ENCODE measurements at places on chromosomes 11 and 22.

DNA sequence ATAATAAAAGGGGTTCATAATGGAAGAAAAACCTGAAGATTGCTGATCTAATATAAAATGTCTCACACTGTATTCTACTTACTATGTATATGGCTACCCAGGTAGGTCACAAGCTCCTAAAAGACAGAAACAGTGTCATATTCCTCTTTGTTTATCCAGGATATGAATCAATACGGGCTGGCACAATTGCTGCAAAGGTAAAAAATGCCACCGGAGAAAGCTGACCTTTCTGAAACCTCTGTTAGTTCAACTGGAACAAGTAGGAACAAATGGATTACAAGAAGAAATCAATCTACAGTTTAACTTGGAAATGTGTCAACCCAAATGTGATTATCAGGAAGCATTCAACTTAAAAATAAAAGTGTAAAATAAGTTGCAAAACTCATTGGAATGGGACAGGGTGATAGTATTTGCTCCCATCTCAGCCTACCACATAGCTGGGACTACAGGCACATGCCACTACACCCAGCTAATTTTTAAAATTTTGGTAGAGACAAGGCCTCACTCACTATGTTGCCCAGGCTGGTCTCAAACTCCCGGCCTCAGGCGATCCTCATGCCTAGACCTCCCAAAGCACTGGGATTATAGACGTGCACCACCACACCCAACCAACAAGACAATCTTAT, 27.6 kb downstream of the SLC35F2 start:
- DNase-seq: no peak

GRCh38 chr22:44544816-44545433, 46.9 kb upstream of the RTL6 start:
- DNase-seq: no peak

DNA sequence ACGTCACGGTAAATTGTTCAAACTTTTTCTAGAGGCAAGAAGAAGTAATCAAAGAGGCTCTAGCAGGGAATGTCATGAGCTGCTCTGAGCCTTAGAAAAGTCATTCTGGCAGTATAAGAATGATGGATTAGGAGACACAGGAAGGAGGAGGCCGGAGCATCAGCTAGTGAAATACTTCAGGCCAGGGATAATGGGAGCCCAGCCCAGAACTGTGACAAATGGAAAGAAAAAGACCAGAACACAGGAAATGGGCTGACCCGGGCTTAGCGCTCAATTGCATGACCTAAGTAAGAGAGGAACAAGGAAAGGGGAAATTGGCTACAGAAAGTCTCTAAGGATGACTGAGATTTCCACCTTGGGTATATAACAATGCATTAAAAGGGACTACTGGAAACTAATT, 108.6 kb downstream of the LARGE1 start:
- DNase-seq: no peak

DNA sequence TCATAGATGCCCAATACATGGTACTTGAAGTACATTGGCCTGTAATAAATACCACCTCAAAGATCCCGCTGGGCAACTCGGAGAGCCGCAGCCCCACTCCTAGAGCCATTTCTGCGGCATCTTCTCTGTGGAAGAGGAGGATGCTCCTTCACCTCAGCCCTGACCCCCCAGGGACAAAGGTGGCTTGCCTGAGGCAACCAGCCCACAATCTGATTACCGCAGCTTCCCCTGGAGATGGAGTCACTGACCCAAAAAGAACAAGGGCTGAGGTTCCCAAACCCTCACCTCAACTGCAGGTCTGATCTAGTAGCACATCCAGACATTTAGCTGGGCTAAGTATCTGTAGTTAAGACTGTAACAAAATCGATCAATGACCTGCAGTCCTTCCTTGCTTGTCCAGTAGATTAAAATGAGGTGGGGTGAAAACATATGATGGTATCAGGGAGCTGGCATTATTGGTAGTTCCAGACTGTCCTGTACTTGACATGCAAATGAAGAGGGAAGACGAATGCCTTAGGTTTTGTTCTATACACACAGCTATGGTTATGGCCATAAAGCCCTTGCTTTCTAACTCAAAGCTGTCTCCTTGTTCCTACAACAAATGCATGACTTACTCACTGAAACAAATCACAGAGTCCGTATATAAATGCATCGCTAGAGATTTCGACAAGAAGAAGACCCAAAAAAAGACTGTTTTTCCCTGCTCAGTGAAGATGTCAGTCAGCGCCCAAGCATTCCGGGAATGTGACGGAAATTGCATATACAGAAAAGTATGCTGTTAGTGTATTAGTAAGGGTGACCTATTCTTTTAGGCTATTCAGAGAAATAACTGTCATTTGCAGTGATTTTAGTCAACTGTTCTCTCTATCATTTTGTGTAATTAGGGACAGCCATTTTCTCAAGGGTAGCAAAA, 33.7 kb downstream of the C11orf71 start:
- no peak for DNase-seq

DNA sequence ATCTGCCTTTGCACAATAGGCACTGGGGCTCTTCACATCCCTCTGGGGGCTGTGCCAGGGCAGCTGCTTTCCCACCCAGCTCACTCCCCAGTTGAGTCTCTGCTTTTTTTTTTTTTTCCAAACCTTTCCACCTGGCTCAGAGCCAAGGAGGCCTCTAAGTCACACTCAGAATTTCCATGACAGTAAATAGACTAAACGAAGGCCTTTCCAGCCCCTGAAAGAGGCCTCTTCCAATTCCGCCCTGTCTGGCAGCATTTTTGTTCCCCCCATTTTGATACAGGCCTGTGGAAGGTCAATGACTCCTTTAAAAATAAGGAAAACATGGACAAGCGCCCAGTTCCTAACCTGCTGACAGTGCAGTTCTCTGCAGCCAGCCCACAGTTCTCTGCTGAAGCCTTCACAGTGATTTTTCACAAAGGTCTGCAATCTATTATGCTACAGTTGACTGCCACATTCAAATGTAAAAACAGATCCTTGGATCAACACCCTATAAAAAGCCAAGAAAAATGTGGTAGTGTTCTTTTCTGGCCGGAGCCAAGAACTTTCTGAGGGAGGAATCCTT, 107.5 kb upstream of the SESN3 start:
- no peak for DNase-seq

- DNase-seq: no peak
Measured at GRCh38 chr11:118694185-118694584, 14.7 kb upstream of the TREH start.

- DNase-seq: peak; percentile 23
Measured at GRCh38 chr22:26461188-26461810, 22.3 kb downstream of the HPS4 start.

- DNase-seq: no peak
Measured at GRCh38 chr22:32644252-32645100, 157.0 kb upstream of the TIMP3 start.

- no peak for DNase-seq
Measured at GRCh38 chr11:74307434-74307833, 4.0 kb downstream of the P4HA3 start.

DNA sequence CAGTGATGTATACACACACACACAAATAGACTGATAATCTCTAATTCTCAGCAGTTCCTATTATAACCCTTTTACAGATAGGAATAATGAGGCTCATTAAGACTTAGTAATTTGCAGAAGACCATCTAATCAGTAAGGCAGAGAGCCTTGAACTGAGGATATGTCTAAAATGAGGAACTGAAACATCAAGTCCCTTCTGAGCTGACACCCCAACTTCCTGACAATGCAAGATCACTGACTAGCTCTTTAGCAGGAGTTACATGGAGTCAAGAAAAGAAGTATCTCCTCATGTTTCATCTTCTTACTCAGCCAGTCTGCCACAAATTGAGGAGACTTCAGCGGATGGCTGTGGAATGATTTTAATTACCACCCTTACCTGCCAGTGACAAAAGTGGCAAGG, 193.0 kb downstream of the MSANTD4 start:
- no peak for DNase-seq

GRCh38 chr11:61828629-61829407, 718 bp downstream of the FADS2 start:
- no peak for DNase-seq

GRCh38 chr22:38017272-38017920, 33.0 kb upstream of the SOX10 start:
- DNase-seq: no peak

DNA sequence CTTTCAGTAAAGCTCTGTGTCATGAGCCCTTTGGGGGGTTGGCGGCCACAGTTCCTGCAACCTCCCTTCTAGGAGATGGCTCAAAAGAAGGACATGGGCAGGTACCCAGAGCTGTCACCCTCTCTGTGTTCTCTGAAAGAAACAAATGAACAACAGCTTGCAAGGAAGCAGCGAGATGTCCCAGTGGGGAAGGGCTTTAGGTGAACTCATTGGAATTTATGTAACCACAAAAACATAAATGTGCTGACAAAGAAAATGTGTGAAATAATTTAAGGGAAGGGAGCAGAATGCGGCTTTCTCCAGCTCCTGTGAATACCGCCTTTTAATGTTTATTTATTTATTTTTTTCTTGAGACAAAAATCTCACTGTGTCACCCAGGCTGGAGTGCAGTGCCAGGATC, 3.3 kb downstream of the PARVG start:
- no peak for DNase-seq

- DNase-seq: peak; percentile 38
Measured at GRCh38 chr11:43852057-43852636, 28.5 kb upstream of the ALKBH3 start.

GRCh38 chr11:123461164-123461563, 31.1 kb downstream of the GRAMD1B start:
- no peak for DNase-seq

GRCh38 chr11:20154381-20154780, 5.9 kb downstream of the DBX1 start:
- no peak for DNase-seq

DNA sequence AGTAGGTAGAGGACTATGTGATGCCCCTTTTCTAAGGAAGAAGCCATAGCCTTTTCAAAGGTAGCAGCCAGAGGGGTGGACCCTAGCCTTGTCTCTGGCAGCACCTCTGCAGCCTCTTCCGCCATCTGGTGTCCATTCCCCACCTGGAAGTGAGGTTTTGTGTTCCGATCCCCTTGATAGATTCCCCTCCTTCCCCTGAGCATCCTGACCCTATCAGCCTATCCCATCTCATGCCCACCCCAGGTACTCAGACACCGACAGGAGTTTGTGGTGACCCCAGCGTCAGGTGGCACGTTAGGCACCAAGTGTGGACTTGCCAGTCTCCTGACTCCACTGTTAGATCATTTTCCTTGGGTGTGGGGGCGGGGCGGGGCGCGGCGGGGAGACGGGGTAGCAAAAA, 398 bp upstream of the FAM89B start:
- no peak for DNase-seq

DNA sequence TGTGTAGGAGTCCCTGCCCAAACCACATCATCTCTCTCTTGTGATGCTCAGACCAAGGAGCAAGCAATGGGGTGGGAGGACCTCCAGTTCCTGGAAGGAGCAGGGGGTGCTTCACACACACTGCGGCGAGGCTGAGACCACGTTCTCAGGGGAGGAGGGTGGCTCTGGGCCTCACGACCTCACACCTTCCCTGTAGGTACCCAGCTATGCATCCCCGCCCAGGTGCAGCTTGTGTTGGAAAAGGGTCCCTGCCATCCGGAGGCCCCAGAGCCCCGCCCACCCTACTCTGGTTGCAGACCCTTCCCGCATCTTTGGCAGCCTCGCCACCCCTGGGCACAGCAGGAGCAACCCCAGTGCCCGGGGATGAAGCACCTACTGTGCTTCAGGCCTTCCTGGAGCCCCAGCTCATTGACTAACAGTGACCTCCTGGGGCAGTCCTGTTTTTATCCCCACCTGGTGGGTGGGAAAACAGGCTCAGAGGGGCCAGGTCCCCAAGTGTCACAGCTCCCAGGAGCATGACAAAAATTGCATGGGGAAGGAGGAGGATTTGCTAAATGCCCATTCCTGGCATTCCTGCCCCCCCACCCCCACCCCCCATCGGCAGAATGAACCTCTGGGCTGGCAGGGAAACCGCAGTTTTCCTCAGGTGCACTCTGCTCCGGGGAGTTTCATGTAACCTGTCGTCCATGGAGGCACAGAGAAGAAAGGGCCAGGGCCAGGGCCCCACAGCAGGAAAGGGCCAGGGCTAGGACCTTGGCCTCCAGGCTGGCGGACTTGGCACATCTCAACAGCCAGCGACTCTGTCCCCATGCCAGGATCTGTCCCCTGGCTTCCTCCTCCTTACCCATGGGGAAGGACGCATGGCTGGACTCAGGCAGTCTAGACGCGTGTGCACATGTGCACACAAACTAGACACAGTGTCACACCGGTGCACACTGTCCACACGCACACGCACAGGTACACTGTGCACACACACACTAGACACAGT, 81.0 kb downstream of the IGLL1 start:
- no peak for DNase-seq

GRCh38 chr11:86014221-86014620, 54.7 kb downstream of the PICALM start:
- DNase-seq: no peak
